ENCODE measurements at places on chromosomes 11 and 22.

DNA sequence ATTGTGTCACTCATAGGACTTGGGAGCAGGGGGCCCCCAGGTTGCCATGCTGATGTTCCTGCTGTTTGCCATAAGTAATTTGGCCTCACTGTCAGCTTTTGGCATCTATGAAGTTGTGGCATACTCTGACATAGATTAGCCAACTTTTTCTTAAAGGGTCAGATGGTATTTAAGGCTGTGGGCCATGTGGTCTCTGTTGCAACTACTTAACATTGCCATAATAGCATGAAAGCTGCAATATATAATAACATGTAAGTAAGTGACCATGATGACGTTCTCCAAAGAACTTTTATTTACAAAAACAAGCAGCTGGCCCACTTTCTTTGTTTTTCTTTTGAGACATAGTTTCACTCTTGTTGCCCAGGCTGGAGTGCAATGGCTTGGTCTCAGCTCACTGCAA lies 2.2 kb upstream of the TMEM216 start:
- DNase-seq, result no peak

DNA sequence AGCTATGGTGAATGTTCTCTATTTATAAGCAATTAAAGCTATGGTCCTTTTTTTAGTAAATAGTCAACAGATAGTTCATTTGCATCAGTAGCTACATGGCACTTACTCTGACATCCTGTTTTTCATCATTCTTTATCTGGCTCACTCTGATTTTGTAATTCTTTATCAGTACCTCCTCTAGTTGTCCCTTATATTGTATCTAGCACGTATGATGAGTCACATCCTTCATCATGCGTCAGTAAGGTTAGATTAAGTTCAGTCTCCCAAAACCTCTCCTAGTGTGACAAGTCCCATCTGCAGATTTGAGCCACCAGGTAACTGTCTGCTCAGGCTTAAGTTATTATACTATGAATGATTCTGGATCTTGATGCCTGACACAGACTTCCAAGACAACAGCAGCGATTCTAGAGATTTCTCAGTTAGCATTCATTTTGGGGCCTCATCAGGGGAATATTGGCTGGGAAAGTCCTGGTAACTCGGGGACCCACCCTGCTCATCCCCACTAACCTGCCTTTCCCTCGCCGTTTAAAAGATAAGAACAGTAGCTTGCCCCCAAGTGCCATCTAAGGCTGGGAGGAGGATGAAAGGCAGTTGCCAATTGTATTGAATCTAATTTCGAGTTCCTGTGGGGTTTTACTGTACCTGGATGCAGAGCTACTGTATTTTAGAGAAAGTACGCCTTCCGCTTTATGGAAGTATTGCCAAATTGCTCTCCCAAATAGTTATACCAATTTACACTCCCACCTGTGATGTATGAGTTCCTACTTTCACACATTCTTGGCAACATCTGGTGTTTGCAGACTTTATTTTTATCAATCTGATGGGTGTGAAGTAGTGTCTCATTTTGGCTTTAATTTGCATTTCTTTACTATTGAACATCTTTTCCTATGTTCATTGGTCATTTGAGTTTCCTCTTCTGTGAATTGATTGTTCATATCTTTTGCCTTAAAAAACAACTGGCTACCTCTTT lies 55.9 kb downstream of the ZC3H12C start:
- no peak for DNase-seq

- DNase-seq, result no peak
Observed at GRCh38 chr11:20483931-20484330, 96.4 kb downstream of the PRMT3 start.

GRCh38 chr11:64092761-64093136 lies 57.0 kb downstream of the FLRT1 start:
- no peak for DNase-seq

GRCh38 chr22:27347951-27348350 lies 453.6 kb downstream of the MN1 start:
- DNase-seq, result no peak

DNA sequence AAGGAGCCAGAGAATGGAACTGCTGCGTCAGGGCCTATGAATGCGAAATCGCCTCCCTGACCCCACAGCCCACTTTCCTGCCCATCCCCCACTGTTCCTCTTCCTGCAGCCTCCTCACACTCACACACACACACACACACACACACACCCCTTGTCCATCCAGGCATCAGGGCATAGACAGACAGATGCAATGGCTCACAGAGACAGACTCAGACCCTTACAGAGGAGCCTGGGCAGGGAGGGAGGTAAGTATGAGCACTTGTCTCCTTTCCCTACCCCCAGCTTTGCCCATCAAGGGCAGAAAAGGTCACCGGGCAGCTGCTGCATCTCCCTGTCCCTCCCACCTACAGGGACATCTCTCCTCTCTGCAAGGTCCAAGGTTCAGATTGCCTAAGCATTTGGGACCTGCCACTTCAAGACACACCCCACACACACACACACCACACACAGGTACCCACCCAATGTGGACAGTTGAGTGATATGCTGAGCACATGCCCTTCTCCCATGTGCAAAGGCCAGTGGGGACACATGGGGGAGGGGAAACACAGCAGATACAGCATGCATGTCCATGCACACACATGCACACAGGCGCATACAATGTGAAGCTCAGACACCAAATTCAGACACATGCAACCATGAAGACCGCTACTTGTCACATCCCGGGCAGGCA lies 2.0 kb upstream of the NRXN2 start:
- no peak for DNase-seq

DNA sequence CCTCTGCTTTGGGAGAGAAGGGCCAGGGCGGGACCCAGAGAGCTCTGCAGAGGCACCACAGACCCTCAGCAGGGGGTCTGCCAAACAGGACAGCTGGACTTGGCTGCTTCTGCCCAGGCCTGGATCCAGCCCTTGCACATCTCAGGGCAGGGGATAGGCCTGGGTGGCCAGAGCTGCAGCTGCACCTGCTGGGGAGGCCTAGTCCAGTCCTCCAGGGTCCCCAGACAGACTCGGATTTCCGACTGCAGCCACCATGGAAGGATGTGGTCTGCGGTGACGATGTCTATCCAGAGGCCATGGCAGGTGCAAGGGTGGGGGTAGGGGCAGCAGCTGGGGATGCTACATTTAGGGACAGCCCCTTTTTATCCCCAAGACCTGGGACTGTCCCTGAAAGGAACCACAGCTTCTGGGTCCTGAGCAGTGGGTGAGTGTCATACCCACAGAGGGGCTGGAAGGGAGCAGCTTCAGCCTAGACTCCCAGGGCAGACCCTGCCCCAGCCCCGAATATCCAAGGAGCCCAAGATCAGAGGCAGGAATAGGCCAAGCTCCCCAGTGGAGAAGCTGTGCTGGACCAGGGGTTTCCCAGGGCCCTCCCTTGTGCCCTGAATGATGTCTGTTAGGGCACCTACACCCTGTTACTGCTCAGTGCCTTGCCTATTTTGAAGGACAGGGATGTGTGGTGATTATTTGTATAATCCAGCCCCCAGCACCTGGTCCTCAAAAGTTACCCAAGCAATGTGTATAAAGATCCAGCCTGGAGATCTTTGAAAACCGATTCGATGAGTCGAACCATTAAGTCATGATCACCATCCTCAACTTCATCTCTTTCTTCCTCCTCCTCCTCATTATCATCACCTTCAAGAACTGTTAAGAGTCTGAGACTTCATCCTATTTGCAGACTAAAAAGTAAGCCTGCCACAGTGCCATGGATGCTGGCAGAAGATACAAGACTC lies 2.5 kb upstream of the IGLL5 start:
- DNase-seq, result no peak

- DNase-seq, result no peak
Observed at GRCh38 chr11:87425943-87426342, 388.2 kb downstream of the TMEM135 start.

DNA sequence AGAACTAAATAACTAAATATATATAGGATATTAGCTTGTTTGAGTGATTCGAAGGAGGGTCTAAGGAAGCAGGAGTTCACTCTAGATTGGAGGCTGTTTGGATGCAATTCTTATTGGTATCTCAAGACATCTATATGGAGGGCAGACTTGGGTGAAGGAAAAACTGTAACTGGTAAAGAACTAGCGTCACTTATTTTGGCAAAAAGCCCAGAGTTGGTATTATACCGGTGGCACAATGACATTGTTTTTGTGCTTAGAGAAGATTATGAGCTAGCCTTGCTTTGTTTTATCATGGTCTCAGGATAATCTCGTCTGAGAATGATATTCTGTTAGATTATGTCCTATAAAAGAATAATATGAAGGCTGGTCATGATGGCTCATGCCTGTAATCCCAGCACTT lies 6.0 kb upstream of the SLC35F2 start:
- DNase-seq, result no peak

DNA sequence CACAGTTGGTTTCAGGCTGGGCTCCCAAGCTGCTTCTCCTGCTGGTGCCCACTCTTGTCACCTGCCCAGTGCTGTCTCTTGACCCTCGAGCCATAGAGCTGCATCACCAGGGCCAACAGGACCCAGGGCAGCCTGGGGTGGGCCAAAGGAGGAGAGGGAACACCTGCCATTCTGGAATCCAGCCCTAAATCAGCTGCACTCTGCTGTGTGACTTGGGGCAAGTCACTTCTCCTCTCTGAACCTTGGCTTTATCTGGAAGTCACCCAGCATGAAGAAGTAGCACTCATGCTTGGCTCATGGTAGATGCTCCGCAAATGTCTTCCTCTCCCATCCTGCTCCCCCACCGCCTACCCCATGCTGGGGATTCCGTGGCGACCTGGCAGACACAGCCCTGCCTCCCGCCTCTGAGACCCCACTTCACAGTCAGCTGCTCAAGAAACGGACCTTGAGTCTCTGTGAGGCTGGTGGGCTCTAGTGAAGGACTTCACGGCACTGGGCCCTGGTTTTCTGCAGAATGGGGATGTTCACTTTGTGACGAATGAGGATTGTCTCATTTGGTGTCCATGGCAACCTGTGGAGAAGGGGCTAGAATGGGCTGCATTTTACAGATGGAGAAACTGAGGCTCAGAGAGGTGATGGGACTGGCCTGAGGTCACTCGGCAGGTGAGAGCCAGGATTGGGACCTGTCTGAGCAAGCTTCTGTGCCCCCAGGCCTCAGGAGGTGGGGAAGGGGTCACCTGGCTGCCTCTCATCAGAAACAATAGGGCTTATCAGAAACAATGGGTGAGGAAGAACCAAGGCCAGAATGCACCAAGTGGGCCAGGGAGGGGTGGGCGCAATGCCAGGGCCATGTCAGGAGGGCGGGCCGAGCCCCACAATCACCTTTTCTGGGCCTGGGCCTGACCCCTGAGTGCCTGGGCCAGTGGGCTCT lies 12.4 kb downstream of the EMID1 start:
- DNase-seq, result no peak

DNA sequence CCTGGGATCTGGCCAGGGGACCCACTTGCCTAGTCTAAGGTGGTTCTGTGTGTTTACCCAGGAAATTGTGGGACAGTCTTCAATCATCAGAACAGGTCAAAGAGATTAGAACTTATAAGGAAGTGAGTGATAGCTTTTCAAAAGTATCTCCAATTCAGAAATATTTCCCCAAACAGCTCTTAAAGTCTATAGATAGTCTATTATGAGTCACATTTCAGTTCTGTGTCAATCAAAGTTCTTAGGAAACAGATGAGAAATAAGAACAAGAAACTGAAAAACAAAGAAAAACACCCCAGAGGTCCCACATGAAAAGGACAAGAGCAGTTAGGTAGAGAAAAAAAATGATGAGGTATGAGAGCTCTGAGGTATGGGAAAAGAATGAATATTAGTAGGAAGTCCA lies 381.4 kb upstream of the MPPED2 start:
- no peak for DNase-seq

GRCh38 chr11:61667684-61668305 lies 12.4 kb upstream of the DAGLA start:
- DNase-seq, result no peak

DNA sequence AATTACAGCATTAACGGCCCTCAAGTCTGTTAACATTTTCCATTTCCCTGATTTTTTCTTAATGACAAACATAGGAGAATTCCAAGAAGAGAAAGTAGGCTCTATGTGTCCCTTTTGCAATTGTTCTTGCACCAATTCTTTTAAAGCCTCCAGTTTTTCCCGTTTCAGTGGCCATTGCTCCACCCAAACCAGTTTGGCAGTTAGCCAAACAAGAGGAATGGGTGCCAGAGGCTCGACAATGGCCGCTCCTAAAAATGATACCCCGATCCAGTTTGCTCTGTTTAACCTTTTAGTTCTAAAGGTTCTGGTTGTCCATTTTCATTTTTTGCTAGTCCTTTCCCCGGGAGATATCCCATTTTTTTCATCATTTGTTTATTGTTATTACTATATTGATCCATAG lies 6.7 kb upstream of the DNAJB13 start:
- DNase-seq, result no peak

- DNase-seq, result no peak
Observed at GRCh38 chr22:25763239-25763777, 21.3 kb downstream of the MYO18B start.

- DNase-seq, result no peak
Observed at GRCh38 chr22:30284172-30284571, 5.1 kb downstream of the CASTOR1 start.

- DNase-seq, result no peak
Observed at GRCh38 chr22:49971232-49972162, 10.9 kb downstream of the PIM3 start.

GRCh38 chr11:120835601-120836228 lies 188.2 kb upstream of the TBCEL start:
- no peak for DNase-seq

- no peak for DNase-seq
Observed at GRCh38 chr11:126212089-126212660, 593 bp downstream of the FAM118B start.

- no peak for DNase-seq
Observed at GRCh38 chr11:10758957-10759356, 7.9 kb downstream of the CTR9 start.

DNA sequence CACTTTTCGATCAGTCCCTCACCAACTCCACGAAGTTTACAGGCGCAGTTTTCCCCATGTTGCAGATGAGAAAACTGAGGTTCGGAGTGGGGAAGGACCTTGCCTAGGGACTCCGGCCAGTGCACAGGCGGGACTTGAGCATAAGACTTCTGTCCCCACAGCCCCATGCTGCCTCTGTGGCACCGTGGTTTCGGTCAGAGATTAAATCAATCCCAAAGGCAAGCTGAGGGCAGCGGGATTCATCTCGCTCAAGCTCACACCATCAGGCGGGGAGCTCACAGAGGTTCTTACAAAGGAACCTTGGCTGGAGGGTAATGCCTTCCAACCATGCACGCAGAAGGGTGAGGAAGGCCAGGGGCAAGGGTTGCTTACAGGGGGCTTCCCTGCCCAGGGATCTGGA lies 115.5 kb downstream of the PHF21B start:
- no peak for DNase-seq

DNA sequence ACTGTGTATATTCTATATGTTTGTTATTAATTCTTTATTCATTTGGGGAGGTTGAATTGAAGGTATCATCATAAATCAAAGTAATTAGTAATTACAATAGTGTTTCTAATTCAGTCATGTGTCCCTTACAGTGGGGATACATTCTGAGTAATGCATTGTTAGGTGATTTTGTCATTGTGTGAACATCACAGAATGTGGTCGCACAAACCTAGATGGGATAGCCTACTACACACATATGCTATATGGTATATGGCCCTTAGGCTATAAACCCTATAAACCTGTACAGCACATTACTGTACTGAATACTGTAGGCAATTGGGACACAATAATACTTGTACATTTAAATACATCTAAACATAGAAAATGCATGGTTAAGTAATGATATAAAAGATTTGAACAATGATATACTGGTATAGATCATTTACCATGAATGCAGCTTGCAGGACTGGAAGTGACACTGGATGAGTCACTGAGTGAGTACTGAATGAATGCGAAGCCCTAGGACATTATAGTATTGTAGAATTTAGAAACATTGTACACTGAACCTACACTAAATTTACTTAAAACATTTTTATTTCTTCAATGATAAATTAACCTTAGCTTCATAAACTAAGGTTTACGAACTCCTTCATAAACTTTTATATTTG lies 936.2 kb upstream of the CHORDC1 start:
- no peak for DNase-seq
